ENCODE measurements at places on chromosomes 11 and 22. TPM values are rescaled to one million over a fixed set of nuclear protein-coding genes. Genes with fewer than 3 reads are reported as not detected.

C1QTNF6 gene
- total RNA-seq = 3.8 TPM

RHOD gene
- 99.9 TPM for total RNA-seq

CABP2 gene
- total RNA-seq = not detected

CHRM1 gene
- not detected for total RNA-seq

SULT4A1 gene
- total RNA-seq = not detected

SLC35E4 gene
- 18.1 TPM for total RNA-seq

C11orf21 gene
- not detected for total RNA-seq

- no peaks in the 10 kb centered on the region for H3K27me3 ChIP-seq
- no peaks in the 10 kb centered on the region for H3K4me1 ChIP-seq
- DNase-seq = no peak
- H3K4me3 ChIP-seq = no peak overlapping the region
Measured at GRCh38 chr11:134596404-134596803, 184.4 kb upstream of the B3GAT1 start.

DNA sequence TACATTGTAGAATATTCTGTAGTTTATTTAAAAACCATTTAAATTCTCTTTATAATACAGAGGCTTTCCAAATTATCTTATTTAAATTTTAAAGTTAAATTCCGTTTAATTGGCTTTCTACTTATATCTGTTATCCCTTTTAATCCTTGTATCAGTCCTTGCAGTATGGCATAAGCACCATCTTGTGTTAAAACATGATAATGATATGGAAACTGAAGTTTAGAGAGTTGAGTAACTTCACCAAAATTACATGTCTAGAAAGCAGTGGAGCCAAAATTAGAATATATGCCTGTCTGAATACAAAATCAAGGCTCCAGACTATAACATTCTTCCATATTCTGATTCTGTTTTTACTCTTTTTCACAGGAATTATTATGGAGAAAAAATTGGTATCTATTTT is 57.0 kb downstream of the ANO5 start:
- no peaks in the 10 kb centered on the region for H3K36me3 ChIP-seq
- H3K4me1 ChIP-seq = no peaks in the 10 kb centered on the region
- no peak overlapping the region for H3K27ac ChIP-seq
- H3K27me3 ChIP-seq = peaks cover 12% of the 10 kb centered on the region
- H3K4me3 ChIP-seq = no peak overlapping the region

DNA sequence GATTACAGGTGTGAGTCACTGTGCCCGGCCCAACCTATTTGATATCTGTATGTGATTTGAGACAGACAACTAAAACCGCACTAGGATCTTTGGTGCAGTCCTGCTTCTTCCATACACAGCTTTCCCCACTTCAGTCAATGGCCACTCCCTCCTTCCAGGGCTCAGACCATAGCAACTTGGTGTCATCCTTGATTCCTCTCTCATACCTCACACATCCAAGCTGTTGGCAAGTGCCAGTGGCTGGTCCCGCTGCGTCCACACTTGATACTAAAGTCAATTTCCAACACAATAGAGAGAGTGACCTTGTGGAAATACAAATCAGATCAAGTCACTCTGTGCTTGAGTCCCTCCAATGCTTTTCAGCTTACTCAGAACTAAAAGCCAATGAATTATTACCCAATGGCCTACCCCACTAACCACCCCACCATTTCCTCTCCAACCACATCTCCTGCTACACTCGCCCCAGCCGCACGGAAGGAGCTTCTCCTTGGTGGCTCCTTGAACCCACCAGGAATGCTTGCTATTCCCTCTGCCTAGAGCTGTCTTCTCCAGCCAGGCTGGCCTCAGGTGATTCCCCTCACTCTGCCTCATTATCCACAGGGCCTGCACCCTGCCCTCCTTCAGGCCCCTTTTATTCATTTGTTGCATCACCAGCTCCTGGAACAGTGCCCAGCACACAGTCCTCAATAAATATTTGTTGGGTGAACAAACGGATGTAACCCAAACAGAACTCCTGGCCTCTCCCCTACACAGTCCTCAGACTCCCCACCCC is 12.9 kb downstream of the ABTB2 start:
- H3K36me3 ChIP-seq = no peaks in the 10 kb centered on the region
- peaks cover 43% of the 10 kb centered on the region for H3K4me1 ChIP-seq
- H3K27ac ChIP-seq = peak overlapping the region; percentile 69
- H3K27me3 ChIP-seq = no peaks in the 10 kb centered on the region
- DNase-seq = peak; percentile 95

DNA sequence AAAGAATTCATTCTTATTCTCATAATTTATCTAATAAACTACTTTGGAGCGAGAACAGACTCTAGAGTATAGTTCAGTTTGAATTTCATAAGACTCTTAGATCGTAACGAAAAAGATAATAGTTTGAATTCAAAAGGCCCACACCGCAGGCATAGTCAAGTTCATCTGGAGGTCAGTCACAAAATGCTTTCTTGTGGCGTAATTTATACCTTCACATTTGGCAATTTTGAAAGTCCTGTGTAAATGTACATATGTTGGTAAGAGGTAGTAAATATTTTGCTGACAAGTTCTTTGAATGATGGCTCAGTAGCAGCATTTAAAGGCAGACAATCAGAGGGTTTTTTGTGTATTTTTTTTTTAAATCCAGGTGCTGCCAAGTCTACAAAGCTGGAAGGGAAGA is 88.1 kb downstream of the TEAD1 start:
- H3K36me3 ChIP-seq = peaks cover 15% of the 10 kb centered on the region
- H3K4me1 ChIP-seq = peaks cover 10% of the 10 kb centered on the region
- H3K27ac ChIP-seq = no peak overlapping the region
- no peak overlapping the region for H3K4me3 ChIP-seq
- no peaks in the 10 kb centered on the region for H3K27me3 ChIP-seq
- DNase-seq = no peak

DNA sequence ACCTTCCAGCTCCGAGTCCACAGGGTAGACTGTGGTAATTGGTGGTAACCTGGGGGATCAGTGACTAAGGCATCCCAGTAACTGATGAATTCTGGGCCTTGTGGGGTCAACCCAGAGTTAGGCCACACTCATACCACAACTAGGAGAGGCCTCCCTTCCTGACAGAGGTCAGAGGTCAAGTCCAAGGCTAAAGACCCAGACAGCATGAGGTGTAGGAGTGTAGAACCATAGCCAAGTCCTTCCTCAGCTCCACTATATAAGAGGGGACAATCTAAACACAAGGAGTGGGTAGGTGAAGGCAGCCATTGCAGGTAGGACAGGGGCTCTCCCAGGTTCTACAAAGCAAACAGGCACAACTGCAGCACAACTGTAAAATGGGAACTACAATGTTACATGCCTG is 4.6 kb downstream of the AP1B1 start:
- no peak overlapping the region for H3K27ac ChIP-seq
- H3K4me1 ChIP-seq = peaks cover 39% of the 10 kb centered on the region
- no peaks in the 10 kb centered on the region for H3K36me3 ChIP-seq
- no peaks in the 10 kb centered on the region for H3K27me3 ChIP-seq

GRCh38 chr22:49589811-49590210 is 237.9 kb downstream of the BRD1 start:
- peaks cover 59% of the 10 kb centered on the region for H3K27me3 ChIP-seq
- no peaks in the 10 kb centered on the region for H3K36me3 ChIP-seq
- no peak overlapping the region for H3K27ac ChIP-seq
- no peak for DNase-seq

DNA sequence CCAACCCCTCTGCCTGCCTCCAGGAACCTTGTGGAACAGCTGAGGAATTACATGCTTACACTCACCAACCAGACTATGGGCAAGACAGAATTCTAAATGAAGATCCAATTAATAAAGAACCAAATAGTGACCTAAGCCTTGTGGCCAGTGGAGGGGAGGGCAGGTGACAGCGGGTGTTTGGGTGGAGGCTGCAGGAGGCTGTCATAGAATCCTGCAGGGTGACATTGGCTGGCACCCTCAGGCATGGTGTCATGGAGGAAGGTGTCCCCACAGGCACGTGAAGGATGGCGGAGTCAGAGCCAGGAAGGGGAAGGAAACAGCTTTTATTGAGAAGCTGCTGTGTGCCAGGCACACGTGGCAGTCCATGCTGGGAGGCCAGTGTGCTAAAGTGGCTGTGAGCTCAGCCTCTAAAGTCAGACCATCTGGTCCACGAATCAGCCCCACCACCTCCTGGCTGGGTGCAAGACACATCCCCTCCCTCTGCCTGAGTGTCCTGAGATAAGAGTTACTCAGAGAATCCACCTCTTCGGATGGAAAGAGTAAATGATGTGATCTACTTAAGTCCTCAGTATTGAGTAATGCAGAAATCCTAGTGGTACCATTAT is 8.7 kb downstream of the MYO18B start:
- no peaks in the 10 kb centered on the region for H3K36me3 ChIP-seq
- H3K27me3 ChIP-seq = no peaks in the 10 kb centered on the region
- H3K27ac ChIP-seq = no peak overlapping the region
- no peak overlapping the region for H3K4me3 ChIP-seq

GRCh38 chr11:114846416-114846791 is 168.1 kb downstream of the NXPE2 start:
- no peaks in the 10 kb centered on the region for H3K27me3 ChIP-seq
- no peaks in the 10 kb centered on the region for H3K4me1 ChIP-seq
- DNase-seq = no peak
- H3K27ac ChIP-seq = no peak overlapping the region
- H3K4me3 ChIP-seq = no peak overlapping the region

DNA sequence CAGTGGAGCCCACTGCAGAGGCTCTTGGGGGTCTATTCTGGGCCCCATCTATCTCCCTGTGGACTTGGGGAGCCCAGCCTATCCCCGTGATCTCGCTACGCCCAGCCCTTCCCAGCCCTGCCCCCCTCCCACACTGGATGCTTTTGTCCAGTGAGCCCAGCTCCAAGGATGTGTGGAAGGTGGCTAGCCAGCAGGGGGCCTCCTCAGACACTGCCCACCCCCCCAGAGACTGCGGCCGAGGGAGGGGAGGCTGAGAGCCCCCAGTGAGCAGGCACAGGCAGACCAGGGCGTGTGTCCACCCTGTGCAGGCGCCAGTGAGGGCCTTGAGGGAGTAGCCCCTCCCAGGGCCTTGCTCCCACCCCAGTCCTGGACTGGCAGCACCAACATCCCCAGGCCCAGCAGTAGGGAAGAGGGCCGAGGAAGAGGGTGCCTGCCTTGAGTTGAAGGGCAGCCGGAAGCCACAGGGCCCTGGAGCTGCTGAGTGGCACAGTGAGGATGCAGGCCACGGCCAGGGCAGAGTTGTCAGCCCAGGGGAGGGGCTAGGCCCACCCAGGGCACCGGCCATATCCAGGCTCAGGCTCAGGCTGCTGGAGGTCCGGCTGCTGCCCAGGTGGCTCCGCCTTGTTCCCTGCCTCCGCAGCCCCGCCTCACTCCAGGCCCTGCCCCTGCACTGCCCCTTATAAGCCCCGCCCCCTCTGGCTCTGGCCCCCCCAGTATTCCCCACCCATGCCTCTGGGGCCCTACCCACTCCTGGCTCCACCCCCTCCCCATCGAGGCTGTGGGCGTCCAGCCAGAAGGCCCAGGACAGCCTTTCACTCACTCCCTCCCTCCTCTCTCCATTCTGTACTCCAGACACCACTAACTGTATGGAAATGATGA is 28.0 kb downstream of the MOB2 start:
- peak; percentile 4 for DNase-seq
- H3K36me3 ChIP-seq = no peaks in the 10 kb centered on the region
- H3K27ac ChIP-seq = no peak overlapping the region
- H3K4me1 ChIP-seq = no peaks in the 10 kb centered on the region

DNA sequence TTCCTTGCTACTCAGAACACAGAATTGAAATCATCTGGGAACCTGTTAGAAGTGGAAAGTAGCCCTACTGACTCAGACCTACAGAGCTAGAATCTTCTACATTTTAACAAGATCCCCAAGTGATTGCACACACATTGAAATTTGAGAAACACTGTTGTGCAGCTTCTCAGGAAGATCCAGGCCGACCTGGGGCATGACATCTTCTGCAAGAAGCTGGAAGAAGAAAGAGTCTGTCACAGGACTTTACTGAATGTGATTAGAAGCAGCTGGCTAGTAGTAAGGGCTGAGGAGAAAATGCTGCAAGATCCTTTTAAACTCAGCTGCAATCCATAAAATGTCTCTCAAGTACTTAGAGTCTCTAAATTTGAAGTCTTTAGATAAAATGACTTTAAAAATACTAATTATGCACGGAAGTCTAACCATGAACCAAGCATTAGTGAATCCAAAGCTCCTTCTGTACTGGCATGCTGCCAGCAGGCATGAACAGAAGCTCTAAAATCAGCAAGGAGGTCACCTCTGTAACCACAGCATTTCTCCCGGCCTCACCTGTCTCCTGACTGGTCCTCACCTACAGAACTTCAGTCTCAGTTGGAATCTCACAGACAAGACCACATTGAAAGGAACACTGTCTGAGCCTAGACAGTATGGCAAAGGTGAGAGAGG is 85.0 kb downstream of the SERGEF start:
- H3K36me3 ChIP-seq = peaks cover under 1% of the 10 kb centered on the region
- H3K4me3 ChIP-seq = no peak overlapping the region
- H3K27ac ChIP-seq = no peak overlapping the region
- no peaks in the 10 kb centered on the region for H3K27me3 ChIP-seq

- no peak overlapping the region for H3K4me3 ChIP-seq
- H3K4me1 ChIP-seq = no peaks in the 10 kb centered on the region
- no peak overlapping the region for H3K27ac ChIP-seq
Measured at GRCh38 chr11:46256540-46257001, 20.9 kb upstream of the CREB3L1 start.

- H3K4me3 ChIP-seq = no peak within 1 kb of the TSS
- no peaks in the 10 kb centered on the region for H3K27me3 ChIP-seq
- H3K36me3 ChIP-seq = no peaks in the 10 kb centered on the region
- DNase-seq = no peak
Measured at GRCh38 chr11:1036303-1036923, at the start of gene MUC6. TSS of gene MUC6 (minus strand) at chr11:1036718. CDS start at chr11:1036655, 63 bp downstream.

- no peaks in the 10 kb centered on the region for H3K27me3 ChIP-seq
- H3K4me3 ChIP-seq = no peak overlapping the region
- no peaks in the 10 kb centered on the region for H3K36me3 ChIP-seq
- H3K27ac ChIP-seq = no peak overlapping the region
- no peak for DNase-seq
Measured at GRCh38 chr22:44042249-44043218, 18.4 kb downstream of the PARVB start.

DNA sequence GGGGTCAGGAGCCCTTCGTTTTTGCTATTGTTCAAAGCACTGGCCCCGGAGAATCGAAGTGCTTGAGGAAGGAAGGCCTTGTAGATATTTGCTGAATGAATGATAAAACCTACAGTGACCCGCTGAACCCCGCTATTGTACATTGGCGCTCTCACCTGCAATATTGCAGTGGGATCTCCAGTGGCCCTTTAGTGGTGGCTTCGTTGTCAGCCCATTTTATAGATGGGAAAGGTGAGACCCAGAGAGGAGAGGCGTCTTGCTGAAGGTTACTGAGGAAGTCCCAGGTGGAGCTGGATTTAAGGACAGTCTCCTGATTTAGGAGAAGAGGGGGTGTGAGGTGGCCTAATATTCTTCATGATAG is 1.2 kb downstream of the CDC42EP2 start:
- H3K27me3 ChIP-seq = no peaks in the 10 kb centered on the region
- peaks cover 13% of the 10 kb centered on the region for H3K36me3 ChIP-seq
- peak overlapping the region; percentile 72 for H3K4me3 ChIP-seq
- peak; percentile 27 for DNase-seq

GRCh38 chr11:78961247-78961646 is 386.6 kb upstream of the NARS2 start:
- H3K27ac ChIP-seq = peak overlapping the region; percentile 94
- H3K4me3 ChIP-seq = peak overlapping the region; percentile 68
- no peaks in the 10 kb centered on the region for H3K36me3 ChIP-seq
- peak; percentile 96 for DNase-seq

All from PC-3 (cell line).